Nephron progenitor cell (in vitro differentiated cells): ENCODE measurements at places on chromosomes 7 and 10.
A peak's percentile ranks its signal among the peaks of the same experiment; 100 is the strongest.

DNA sequence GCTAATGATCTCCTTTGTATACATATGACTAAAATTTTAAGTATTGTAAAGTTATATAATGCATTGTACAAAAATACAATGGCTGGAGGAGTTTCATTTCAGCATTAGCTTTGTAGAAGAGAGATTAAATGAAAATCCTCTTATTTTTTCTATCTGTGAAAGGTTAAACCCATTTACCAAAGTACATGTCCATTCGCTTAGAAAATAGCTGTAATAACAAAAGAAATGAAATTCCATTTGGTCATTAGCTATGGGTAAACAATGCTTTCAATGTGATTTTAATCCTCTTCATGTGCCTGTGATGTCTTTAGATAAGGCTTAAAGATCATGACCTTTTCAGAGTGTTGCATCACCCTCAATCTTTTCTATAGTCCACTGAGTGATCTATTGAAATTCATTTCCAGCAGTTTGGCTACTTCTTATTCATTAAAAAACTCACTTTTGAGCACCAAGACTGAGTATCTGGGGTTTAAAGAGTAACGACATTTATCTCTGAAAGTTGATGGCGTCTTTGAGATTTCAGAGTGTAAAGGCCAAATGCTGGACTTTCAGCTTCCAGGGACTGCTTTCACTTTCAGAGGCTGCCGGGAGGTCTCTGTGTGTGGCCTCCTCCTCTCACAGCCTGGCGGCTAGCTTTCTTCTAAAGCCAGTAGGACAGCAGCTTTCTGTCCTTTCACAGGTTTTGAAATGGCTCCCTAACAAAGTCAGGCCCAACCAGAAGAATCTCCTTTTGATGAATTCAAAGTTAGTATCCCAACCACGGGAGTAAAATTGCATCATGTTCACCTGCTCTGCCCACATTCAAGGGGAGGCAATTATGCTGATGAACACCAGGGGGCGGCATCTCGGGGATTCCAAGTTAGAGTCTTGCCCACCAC lies 701.4 kb upstream of the COBL start:
- no peaks in the 10 kb centered on the region for H3K4me1 ChIP-seq
- no peaks in the 10 kb centered on the region for H3K27me3 ChIP-seq
- H3K36me3 ChIP-seq = no peaks in the 10 kb centered on the region
- H3K4me3 ChIP-seq = no peak overlapping the region
- DNase-seq = peak; percentile 53

DNA sequence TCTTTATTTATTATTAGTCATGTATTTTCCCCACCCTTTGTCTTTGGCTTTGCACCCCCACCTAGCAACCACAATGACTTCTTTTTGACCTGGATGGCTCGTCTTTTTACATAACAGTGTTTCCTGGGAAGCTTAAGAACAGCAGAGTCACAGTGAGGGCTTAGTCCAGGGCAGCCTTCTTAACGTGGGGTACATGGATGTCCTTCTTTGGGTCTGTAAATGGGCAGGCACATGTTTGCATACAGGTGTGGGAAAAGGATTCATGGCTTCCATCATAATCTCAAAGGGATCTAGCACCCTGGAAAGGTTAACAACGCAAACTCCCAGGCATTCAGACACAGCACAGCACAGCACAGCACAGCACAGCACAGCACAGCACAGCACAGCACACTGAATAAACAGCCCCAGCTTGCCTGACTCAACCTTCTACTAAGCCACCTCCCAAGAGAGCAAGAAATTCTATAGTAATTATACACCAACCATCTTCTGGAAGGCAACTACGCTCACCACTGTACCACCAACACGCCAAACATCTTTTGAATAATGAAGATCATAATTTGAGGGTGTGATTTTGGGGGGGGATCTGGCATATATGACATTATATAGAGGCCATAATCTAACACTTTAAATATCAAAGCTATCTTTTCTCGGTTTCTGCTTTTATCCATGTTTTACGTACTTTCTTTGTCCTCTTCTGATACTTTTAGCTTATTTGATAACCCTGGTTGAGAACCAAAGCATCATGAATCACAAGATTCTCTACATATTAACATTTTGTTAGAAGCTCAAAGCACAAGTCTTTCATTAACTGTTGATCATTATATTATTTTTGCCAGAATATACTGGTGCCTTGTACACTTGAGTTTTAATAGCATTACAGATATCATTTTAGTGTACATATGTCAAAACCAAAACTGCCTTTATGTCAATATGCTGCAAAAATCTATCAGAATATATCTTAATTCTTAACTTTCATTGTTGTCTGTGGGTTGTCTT lies 177.2 kb upstream of the KLF14 start:
- no peaks in the 10 kb centered on the region for H3K27me3 ChIP-seq
- no peak overlapping the region for H3K27ac ChIP-seq
- H3K4me1 ChIP-seq = peaks cover 41% of the 10 kb centered on the region
- no peaks in the 10 kb centered on the region for H3K36me3 ChIP-seq
- no peak overlapping the region for H3K4me3 ChIP-seq
- no peak for DNase-seq

DNA sequence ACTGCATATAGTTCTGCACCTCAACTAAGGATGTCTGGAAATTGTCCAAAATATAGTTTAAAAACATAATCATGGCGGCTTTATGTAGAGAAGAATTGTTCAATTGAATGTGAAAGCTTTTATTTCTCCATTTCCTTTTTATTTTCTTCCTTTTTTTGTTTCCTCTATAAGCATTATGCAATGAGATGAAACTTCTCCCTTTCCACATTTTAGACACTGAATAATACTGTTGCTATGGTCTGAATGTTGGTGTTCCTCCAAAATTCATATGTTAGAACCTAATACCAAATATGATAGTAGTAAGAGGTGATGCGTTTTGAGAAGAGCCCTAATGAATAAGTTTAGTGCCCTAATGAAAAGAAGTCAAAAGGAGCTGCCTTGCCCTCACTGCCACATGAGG lies 175.0 kb downstream of the RNLS start:
- no peaks in the 10 kb centered on the region for H3K27me3 ChIP-seq
- H3K4me3 ChIP-seq = no peak overlapping the region
- H3K27ac ChIP-seq = no peak overlapping the region
- DNase-seq = no peak
- no peaks in the 10 kb centered on the region for H3K4me1 ChIP-seq
- H3K36me3 ChIP-seq = no peaks in the 10 kb centered on the region

DNA sequence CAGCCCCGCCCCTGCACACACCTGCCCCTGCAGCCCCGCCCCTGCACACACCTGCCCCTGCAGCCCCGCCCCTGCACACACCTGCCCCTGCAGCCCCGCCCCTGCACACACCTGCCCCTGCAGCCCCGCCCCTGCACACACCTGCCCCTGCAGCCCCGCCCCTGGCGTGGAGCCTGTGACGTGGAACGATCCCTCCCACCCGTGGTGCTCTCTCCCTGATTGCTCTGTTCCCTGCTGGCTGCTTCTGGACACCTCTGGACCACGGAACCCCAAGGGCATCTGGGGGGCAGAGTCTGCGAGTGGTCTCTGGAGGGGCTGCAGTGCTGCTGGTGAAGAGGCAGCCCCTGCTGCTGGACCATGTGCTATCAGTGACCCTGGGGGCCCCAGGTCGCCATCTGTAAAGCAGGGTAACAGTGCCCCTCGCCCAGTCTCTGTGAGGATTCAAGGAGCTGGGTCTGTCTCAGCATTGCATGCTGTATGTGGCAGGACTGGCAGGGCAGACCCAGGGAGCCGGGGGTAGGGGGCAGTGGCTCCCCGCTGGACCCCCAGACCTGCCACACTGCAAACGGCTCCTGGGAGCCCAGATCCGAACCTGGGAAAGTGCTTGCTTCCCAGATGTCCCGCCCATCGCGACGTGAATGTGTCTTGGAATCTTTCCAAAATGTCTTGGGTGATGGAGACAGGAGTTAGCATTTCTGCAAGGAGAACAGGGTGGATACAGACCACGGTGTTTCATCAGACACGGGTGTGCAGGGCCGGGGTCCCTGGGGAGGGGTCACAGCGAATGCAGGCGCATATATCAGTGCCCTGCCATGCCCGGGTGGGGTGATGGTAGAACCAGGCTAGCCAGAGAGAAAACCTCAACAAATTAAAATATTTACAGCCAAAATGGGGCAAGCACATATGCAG lies 27.9 kb upstream of the NKX6-2 start:
- DNase-seq = no peak
- H3K4me3 ChIP-seq = no peak overlapping the region
- no peaks in the 10 kb centered on the region for H3K36me3 ChIP-seq
- H3K27me3 ChIP-seq = peaks cover 33% of the 10 kb centered on the region
- no peak overlapping the region for H3K27ac ChIP-seq

DNA sequence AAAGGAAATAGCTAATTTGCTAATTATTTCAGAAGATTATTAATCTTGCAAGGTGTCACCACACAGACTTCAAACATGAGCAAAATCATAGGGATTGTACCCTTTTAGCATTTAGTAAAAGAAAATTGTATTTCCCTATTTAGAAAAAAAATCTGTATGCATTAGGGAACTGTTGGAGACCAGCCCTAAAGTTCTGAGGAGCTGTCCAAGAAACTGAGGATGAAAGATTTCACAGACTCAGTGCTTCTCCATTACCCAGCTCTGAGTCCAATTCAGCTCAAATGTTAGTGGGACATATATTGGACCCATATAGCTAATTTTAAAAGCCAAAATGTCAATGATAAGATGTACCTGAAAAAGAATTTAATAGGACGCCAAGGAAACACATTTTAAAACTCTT lies 271.7 kb downstream of the SNX10 start:
- no peak overlapping the region for H3K4me3 ChIP-seq
- peaks cover 3% of the 10 kb centered on the region for H3K27me3 ChIP-seq
- H3K36me3 ChIP-seq = no peaks in the 10 kb centered on the region
- DNase-seq = no peak
- no peak overlapping the region for H3K27ac ChIP-seq
- H3K4me1 ChIP-seq = peaks cover 13% of the 10 kb centered on the region

- no peaks in the 10 kb centered on the region for H3K36me3 ChIP-seq
- no peak for DNase-seq
- H3K4me1 ChIP-seq = no peaks in the 10 kb centered on the region
- no peak overlapping the region for H3K4me3 ChIP-seq
Measured at GRCh38 chr10:81792729-81793128, 82.3 kb upstream of the NRG3 start.

GRCh38 chr10:53521046-53521445 lies 748.5 kb upstream of the MBL2 start:
- H3K36me3 ChIP-seq = no peaks in the 10 kb centered on the region
- DNase-seq = no peak
- no peak overlapping the region for H3K27ac ChIP-seq
- H3K27me3 ChIP-seq = no peaks in the 10 kb centered on the region
- no peaks in the 10 kb centered on the region for H3K4me1 ChIP-seq

DNA sequence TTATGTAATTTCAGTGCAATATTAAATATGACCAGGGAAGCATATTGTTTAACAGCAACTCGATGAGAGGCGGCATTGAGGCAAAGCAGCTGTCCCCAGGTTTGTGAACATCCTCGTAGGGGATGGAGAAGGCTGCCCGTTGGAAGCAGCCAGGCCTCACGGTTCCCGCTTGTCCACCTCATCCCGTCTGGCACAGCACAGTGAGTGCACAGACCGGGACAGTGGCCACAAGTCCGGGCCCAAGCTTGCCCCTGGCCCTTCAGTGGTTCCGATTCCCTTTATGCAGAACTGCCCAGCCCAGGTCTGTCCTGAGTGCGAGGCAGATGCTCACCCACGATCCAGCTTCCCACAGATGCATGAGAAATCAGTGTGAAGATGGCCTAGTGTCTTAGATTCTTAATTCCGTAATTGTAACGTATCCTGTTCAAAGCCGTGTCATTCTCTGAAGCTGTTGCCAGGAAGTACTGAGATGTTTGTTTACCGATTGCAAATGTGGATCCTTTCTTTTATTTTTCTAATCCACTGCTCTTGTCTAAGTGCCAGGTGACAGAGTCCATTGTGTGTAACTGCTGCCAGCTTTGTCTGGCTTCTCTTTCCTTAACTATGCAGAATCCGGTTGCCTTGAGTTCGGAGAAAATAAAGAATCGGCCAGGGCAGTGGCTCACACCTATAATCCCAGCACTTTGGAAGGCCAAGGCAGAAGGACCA lies 35.5 kb downstream of the PFKP start:
- H3K36me3 ChIP-seq = peaks cover 45% of the 10 kb centered on the region
- H3K4me3 ChIP-seq = no peak overlapping the region
- H3K27ac ChIP-seq = no peak overlapping the region
- DNase-seq = no peak
- H3K4me1 ChIP-seq = peaks cover 19% of the 10 kb centered on the region

DNA sequence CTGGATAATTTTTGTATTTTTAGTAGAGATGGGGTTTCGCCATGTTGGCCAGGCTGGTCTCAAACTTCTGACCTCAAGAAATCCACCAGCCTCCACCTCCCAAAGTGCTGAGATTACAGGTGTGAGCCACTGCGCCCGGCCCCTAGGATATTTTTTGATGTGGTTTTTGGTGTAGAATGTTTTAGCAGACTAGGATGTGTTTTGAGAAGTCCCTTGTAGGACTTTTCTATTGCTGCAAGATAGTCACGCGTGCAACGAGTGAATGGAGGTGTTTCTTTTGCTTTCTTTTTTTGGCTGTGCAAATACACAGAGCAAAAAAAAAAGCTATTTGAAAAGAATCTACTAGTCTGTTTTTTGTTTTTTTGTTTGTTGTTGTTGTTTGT lies 29.8 kb upstream of the KLF6 start:
- H3K27me3 ChIP-seq = peaks cover 4% of the 10 kb centered on the region
- peaks cover 23% of the 10 kb centered on the region for H3K4me1 ChIP-seq
- no peak for DNase-seq
- H3K4me3 ChIP-seq = no peak overlapping the region
- H3K36me3 ChIP-seq = no peaks in the 10 kb centered on the region
- no peak overlapping the region for H3K27ac ChIP-seq

- no peak overlapping the region for H3K27ac ChIP-seq
- no peaks in the 10 kb centered on the region for H3K36me3 ChIP-seq
- H3K27me3 ChIP-seq = peaks cover 10% of the 10 kb centered on the region
- no peak overlapping the region for H3K4me3 ChIP-seq
- peaks cover 7% of the 10 kb centered on the region for H3K4me1 ChIP-seq
Measured at GRCh38 chr7:126792521-126792920, 460.2 kb downstream of the GRM8 start.

GRCh38 chr7:106421181-106421762 lies 136.5 kb upstream of the NAMPT start:
- no peak overlapping the region for H3K27ac ChIP-seq
- no peak overlapping the region for H3K4me3 ChIP-seq
- H3K27me3 ChIP-seq = peaks cover 5% of the 10 kb centered on the region
